ENCODE measurements at places on chromosomes 11 and 22.

DNA sequence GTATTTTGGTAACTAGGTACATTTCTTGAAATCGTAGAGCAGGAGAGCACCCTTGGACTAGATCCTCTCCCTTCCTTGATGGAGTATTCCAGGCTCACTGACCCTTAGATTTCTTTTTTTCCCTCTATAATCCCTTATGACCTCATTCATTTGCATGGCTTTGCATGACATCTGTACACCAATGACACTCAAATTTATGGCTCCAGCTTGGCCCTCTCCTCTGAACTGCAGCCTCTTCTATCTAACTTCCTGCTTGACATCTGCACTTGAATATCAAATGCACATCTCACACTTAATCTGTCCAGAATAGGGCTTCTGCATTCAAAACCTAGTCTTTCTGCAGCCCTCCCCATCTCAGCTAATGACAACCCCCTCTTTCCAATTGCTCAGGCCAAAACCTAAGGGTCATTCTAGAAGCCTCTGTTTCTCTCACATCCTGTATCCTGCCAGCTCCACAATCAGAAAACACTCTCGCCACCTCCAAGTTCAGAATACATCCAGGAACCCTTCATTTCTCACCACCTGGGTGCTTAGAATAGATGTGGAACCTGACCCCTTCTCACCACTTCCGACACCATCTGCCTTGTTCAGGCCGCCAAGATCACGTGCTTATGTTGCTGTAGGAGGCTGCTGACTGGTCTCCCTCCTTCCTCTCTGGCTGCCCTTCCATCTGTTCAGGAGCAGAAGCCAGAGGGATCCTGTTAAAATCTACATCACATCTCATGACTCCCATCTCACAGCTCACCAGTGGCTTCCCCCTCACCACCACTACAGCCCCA, 138.9 kb upstream of the MTNR1B start:
- DNase-seq, result no peak

GRCh38 chr11:101555366-101555765, 28.4 kb downstream of the TRPC6 start:
- no peak for DNase-seq

DNA sequence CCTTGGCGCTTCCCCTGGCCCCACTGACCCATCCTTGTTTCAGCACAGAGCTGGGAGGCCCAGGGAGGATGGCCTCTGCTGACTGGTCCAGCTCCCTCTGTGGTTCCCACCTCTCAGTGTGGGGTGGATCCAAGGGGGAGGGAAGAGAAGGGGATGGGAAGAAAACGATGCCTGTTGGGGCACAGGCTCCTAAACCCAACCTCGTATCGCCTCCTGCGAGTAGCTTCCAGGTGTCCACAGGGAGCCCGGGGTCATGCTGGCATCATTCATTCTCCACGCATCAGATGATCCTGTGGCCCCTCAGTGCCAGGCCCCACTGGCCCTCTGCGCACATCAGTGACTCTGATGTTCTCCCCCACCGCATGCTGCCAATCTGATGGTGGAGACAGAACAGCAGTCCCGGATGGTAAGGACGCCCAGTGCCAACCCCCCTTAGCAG, 5.1 kb downstream of the MYEOV start:
- DNase-seq, result no peak

DNA sequence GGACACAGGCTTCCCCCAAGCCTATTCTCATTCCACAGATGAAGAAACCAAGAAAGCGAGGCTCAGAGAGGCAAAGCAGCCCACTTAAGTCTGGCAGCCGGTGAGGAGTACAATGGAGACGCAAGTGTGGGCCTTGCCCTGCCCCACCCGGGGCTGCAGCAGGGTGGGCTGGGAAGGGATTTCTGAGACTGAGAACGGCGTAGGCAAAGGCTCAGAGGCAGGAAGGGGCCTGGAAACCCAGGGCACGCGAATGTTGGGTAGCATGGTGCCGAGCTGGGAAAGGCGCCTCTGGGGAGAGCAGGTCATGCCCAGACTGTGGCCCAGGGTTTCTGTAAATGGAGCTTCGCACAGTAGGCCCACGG, 47.5 kb upstream of the SHISAL1 start:
- DNase-seq, result no peak

DNA sequence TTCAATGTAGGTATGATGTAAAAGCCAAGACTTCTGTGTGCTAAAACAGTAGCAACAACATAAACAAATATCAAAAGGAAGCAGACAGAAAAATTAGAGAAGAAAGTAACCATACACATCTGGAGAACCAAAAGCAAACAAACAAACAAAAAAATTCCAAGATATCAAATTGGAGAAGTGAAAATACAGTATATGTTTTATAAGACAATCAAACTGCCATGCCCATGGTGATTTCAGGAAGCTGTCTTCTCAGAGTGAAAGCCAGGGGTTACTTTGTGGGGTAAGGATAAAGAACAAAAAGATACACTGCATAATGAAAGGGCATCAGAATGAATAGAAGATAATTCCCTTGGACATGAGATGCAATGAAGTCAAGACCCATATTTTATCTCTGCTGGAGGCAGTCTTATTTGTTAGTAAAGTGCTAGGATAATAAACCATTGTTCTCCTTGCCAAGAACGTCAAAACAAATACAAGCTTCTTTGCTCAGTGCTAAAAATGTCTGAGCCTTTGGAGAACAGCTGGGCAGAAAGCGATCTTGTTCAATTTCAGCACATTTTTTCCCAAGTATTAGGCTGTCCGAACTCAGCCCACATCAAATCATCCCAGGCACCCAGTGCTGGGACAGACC, 38.1 kb upstream of the LDLRAD3 start:
- no peak for DNase-seq

DNA sequence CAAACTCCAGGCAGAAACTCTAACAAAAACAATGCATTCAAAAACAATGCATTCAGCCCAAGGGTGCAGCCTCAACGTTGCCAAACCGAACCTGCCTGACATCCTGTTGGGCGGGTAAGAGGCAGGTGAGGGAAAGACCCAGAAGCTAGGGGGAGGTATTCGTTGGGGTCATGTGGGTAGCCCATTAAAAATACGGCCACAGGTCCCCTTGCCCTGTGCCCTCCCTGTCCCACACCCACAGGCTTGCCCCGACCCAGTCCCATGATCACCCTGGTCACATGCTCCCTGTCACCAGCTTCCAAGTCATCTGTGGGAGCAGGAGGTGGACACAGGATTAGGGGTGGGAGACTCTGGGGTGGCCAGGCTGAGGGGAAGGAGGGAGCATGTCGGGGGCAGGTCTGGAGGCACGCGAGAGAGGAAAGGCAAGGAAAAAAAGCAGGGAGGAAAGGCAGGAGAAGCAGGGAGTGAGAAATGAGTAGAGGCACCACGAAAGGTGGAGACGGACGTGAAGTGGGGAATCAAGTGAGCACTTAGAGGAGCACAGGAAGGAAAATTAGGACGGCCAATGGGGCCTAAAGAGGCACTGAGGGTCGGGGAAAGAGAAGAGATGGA, 683 bp downstream of the PLA2G6 start:
- DNase-seq, result no peak

- DNase-seq, result no peak
These were observed 25.9 kb downstream of the ELP4 start for GRCh38 chr11:31535479-31535878.

DNA sequence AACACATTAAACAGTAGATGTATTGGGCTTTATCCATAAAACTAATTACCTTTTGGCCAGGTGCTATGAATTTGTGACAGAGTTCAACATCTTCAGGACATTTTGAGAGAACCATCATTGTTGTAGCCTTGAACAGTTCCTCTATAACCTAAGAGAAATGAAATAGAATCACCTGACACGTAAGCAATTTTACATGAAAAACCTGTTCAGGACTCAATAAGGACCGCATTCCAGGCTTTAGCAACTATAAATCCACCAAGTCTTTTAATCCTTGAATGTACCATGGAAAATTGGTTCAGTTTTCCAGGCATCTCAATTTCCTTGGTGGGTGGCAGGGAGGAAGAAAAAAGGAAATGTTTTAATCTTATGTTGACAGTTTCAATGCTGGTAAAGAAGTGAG, 60.9 kb upstream of the GAB2 start:
- DNase-seq, result no peak

GRCh38 chr11:43708776-43709175, 28.2 kb downstream of the HSD17B12 start:
- no peak for DNase-seq

DNA sequence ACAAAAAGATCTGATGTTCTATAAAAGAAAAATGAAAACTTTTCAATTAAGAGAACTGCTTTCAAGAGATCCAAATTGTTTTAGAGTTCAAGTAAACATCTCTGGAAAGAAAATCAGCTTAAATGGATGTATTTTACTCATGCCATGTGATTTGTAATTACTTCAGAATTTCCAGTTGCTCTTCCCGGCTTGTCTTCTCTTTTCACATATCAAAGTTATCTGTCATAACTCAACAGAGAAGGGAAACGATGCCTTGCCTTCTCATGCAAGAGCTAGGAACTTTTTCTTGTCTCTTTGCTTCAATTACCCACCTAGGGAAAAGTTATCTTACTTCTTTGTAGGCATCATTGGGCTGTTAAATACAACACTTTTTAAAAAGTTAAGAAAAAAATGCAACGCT, 255.2 kb upstream of the POU2AF2 start:
- no peak for DNase-seq

DNA sequence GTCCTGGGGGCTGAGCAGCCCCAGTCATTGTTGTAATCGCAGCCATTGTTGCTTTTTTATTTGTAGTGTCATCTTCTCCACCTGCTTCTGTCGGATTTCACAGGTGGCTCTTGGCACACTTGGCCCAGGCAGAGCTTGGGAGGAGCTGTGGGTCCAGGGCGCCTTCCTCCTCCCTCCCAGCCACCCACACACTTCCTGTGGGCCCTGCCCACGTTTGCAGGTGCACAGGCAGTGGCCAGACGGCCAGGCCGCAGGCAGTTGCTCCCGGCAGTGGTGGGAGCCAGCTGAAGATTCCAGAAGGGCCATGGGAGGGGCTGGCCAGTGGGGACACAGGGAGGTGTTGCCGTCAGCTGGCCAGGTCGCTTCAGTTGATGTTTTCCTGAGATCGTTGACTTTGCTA, 1191.9 kb downstream of the BRD1 start:
- DNase-seq, result no peak

- DNase-seq, result no peak
These were observed 58.8 kb downstream of the FZD4 start for GRCh38 chr11:86896441-86896841.

DNA sequence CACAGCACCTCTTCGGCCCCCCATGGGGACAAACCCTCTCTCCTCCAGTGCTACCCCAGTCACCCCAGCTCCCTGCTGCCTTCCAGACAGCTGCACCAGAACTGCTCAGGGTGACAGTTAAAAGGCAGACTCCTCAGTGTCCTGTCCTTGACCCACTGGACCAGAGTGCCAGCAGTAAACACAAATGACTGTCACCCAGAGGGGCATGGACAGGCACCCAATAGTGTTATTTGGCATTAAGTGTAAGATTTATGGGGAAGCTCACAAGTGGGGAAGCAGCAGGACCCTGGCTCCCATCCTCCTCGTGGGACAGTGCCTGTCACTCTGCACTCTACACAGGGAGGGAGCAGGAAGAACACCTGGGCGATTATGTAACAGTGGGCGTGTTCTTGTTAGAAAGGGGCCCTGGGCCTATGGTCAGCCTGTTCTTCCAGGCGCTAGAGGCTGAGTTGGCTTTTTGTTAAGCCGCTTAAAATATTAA, 5.0 kb downstream of the RPS19BP1 start:
- no peak for DNase-seq

DNA sequence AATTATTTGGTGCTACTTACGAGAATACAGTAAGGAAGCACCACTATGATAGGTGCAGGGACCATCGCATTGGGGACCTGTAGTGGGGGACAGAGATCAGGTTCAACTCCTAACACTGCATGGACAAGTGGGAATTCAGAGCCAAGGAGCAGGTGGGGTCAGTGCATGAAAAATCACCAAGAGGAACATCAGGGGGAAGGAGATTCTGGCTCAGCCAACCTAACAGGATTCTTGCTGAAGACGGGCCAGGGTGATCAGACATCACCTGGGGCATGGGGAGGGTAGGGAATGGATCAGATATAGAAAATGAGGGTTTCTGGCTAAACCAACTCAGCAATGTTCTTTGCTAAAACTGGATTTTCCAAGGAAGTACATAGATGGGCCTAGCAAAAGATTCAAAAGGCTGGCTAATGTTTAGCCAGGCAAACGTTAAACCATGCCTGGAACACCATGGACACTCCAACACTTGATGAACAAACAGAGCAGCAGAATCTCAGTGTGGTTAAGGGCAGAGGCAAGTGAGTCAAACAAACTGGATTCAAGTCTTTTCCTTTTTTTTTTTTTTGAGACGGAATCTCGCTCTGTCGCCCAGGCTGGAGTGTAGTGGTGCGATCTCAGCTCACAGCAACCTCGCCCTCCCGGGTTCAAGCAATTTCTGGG, 70.0 kb downstream of the MICAL3 start:
- DNase-seq, result no peak

DNA sequence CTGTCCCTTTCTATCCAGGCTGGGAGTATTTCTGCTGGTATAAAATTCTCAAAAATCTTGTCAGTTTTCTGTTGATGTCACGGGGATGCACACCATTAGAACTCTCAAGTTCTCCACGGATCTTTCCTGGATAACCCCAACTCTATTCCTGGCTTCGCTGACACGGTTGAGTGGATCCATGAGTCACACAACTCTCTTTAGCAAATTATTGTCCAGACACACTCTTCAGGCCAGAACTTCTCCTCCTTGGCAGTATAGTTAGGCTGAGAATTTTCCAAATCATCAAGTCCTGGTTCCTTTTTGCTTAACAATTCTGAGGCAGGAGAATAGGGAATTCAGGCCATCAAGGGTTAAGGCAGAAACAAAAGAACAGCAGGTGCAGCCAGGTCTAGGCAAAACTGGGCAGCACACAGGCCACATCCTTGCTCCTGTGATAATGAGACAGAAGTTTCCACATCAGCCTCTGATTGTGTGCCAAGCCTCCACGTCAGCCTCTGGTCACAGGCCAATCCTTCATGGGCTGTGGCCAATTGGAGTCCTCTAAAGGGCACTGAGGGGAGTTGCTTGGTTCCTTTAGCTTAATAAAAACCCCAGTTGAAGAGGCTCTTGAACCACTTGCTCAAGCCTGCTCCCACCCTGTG, 5.7 kb upstream of the ACAT1 start:
- no peak for DNase-seq

DNA sequence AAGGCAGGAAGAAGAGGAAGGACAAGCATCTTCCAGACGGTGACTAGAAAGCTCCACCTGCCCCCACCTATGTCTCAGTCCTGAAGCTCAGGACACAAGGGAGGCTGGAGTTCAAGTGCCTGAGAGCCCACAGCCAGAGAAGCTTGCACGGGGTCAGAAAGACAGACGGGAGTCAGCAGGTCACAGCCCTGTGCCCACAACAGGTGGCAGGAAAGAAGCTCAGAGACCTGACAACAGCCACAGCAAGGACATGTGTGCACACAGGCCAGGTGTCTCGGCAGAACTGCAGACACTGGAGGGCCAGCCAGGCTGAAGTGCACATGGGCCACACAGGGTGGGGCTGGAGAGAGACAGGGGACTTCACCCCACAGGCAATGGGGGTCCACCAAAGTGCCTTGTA, 37.2 kb upstream of the MOB2 start:
- DNase-seq, result no peak

- DNase-seq, result no peak
These were observed 11.2 kb downstream of the C11orf58 start for GRCh38 chr11:16749666-16750065.

GRCh38 chr22:23220485-23221350, 40.4 kb downstream of the BCR start:
- DNase-seq, result no peak
